Activated naive CD8-positive, alpha-beta T cell treated with anti-CD3 and anti-CD28 coated beads, Interleukin-2, amount 50 U/mL, for 24 hours (primary cell): ENCODE measurements at places on chromosomes 4 and X.

DNA sequence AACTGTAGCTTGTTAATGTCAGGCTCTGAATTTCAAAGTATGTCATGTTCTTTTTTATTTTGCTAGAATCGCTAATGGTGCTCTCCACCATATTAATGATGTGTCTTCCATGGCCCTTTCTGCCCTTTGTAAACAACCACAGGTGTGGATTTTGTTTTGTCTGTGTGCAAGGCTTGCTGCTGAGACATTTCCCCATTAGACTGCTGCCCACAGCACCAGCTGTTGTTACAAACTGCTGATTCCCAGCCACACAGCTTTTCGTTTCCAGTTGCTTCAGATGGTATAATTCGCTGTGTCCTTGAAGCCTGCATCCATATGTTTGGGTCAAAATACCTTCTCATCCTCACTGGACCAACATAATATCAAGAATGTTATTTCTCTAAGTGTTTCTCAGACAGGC, 32.8 kb downstream of the KCNIP4 start:
- no peak for DNase-seq

- no peak for DNase-seq
Measured at GRCh38 chr4:152708361-152708760, 28.6 kb upstream of the TMEM154 start.

DNA sequence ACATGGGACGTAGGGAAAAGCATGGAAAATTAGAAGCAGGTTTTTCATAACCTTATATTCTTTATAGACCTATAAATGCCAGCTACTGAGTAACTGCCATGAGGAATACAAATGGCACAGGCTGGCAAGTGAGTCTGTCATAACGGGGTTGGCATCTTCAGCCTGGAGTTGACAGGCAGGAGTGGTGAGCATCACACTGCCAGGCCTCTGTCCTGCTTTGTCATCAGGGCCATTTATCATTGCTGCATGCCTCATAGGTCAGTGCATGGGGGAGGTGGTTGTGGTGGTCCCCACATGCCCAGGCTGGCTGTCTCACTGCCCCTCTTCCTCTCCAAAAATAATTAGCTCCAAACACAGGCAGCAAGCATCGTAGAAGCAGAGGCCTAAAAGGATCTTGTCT, 72.5 kb downstream of the LNX1 start:
- no peak for DNase-seq

DNA sequence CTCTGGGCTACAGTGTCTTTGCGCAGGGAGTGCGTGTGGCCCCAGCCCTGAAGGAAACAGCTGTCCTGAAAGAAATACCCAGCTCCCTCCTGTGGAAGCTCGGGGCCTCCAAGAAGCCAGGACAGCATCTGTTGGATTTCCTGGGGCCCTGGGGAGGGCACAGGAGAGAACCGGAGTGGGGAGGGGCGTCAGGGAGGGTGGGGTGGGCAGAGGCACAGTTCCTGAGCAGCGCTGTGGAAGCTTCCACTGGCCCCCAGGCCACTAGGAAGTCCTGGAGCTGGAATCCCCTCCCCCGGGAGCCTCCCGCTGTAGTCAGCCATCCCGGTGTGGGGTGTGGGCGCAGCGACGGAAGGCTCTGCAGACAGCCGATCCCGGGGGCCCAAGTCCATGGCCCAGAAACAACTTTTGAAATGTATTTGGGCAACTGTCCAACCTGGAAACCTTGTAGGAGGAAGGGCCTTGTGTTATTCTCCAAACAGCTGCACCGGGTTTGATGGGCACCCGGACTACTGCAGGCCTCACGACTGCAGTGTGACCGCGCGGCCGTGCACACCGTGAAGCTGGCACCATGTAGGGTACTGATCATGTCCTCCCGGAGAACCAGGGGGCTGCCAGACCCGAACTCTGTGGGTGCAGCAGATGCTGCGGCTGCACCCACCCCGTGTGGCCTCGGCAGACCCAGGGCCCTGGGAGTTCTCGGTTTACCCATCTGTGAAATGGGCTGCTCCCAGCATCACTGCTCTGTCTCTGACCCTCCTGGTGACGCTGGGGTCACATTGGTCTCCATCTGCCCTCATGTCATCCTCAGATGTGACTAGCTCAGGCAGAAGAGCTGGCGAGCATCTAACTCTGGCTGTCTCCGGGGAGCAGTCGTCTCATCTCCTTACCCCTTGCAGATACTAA, 68.5 kb upstream of the HMX1 start:
- DNase-seq = no peak

GRCh38 chr4:174690665-174691064, 138.4 kb downstream of the GLRA3 start:
- no peak for DNase-seq
